NCI-H1105 (cell line): ENCODE measurements at places on chromosomes 7 and 10.

GRCh38 chr7:7812112-7812511 is 93.7 kb upstream of the RPA3 start:
- DNase-seq, result no peak

- DNase-seq, result no peak
Measured at GRCh38 chr7:129536323-129536722, 34.0 kb downstream of the SMKR1 start.

DNA sequence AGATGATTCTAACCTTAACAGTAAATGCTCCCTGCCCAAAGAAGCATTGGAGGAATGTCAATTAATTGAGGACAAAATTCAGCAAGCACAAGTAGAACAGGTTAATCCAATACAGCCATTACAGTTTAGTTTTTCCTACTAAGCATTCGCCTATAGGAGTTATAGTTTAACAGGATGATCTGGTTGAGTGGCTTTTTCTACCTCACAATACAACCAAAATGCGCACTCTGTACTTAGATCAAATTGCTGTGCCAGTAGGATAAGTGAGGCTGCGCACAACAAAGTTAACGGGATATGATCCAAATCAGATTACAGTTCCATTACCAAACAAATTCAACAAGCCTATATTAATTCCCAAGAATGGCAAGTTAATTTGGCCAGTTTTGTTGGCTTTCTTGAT is 117.1 kb upstream of the TRIM24 start:
- no peak for DNase-seq

- no peak for DNase-seq
Measured at GRCh38 chr10:46050941-46051623, 5.0 kb upstream of the MSMB start.

GRCh38 chr10:13184730-13185514 is 23.6 kb downstream of the MCM10 start:
- DNase-seq, result peak; percentile 40

- no peak for DNase-seq
Measured at GRCh38 chr10:131431978-131432690, 120.6 kb upstream of the TCERG1L start.

GRCh38 chr7:33770576-33770975 is 134.8 kb upstream of the BMPER start:
- DNase-seq, result no peak

- peak; percentile 71 for DNase-seq
Measured at GRCh38 chr10:116961406-116962251, 43.4 kb downstream of the SHTN1 start.
